ENCODE measurements at places on chromosomes 12 and 14. TPM values are rescaled to one million over a fixed set of nuclear protein-coding genes. Genes with fewer than 3 reads are reported as not detected.
A peak's percentile ranks its signal among the peaks of the same experiment; 100 is the strongest.

DNA sequence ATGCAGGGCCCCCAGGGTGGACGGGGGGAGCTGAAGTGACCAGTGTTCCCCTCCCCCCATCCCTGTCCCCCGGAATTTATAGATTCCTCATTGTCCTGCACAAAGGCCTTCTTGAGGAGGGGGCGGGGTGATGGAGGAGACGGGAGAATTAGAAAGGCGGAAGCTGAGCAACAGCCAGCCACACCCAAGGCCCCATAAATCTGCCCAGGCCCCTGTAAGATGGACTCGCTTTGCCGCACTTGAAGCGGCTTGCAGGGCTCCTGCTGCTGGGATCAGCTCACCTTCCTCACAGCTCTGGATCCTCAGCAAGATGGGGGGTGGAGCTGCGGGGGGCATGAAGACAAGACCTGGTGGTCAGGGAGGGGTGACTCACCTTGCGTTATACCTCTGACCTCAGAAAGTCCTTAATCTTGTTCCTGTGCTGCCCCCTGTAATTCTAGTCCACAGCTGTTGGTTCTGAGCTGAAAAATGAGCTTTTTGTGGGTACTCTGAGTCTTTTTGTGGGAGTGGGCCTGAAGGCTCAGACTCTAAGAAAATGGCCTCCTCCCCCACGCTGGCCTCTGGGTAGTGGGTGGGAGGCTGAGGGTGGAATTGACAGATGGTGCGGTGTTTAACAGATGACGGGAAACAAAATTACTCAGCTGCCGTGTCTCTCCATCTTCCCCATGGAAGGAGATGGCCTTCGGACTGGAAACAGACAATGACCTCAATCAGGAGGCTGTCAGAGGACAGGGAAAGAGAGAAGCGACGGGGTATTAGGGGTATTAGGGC, 15.8 kb upstream of the ANKRD33 start:
- no peak for DNase-seq

DNA sequence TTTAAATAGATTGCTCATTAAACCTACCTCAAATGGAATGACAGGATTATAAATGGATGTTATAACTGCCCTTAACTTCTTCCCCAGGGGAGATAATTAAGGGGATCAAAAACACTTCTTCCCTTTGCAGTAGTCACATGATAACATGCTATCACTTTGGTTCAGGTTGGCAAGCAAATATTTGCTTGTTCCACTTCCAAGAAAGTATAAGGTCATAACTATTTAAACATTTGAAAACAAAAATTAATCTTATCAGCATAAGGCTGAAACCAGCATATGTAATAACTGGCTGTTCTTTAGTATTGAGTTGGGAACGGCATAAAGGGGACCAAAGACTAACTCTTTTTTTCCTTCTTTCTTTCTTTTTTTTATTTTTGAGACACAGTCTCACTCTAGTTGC, 2.4 kb upstream of the LYZ start:
- no peak for DNase-seq

- DNase-seq = no peak
Observed at GRCh38 chr12:114700392-114701103, 16.6 kb upstream of the TBX3 start.

DNA sequence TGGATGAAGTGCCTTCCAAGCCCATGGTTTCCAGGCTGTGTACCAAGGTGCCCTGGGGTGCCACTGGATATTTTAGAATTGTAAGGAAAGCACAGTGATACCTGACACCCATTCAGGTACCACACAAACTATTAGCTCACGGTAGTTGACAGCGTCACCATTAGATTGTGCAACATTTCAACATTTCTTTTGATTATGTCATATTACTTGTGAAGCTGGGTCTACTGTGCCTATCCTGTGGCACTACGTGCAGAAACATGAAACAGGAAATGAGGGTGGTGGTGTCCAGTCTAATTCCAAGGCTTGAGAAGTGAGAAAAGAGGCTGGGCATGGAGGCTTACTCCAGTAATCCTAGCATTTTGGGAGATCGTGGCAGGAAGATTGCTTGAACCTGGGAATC, 75.5 kb upstream of the CPM start:
- DNase-seq = no peak

Gene CACNA1C
- 0.38 TPM for total RNA-seq

Gene ZDHHC22
- total RNA-seq = not detected

DNA sequence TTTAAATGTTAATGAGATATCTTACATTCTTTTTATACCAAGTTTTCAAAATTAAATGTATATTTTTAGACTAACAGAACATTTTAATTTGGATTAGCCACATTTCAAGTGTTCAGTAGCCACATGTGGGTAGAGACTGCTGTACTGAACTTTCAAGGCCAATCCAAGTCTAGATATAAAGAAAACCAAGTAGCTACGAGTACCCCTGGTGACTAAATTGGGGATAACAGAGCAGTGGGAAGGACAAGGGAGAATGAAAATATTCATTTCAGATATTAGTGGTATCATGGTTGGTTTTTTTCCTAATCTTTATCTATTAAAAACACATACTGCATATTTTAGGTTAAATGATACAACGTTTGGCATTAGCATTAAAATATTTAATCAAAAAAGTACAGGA, 69.4 kb upstream of the RHOJ start:
- peak; percentile 2 for DNase-seq

DNA sequence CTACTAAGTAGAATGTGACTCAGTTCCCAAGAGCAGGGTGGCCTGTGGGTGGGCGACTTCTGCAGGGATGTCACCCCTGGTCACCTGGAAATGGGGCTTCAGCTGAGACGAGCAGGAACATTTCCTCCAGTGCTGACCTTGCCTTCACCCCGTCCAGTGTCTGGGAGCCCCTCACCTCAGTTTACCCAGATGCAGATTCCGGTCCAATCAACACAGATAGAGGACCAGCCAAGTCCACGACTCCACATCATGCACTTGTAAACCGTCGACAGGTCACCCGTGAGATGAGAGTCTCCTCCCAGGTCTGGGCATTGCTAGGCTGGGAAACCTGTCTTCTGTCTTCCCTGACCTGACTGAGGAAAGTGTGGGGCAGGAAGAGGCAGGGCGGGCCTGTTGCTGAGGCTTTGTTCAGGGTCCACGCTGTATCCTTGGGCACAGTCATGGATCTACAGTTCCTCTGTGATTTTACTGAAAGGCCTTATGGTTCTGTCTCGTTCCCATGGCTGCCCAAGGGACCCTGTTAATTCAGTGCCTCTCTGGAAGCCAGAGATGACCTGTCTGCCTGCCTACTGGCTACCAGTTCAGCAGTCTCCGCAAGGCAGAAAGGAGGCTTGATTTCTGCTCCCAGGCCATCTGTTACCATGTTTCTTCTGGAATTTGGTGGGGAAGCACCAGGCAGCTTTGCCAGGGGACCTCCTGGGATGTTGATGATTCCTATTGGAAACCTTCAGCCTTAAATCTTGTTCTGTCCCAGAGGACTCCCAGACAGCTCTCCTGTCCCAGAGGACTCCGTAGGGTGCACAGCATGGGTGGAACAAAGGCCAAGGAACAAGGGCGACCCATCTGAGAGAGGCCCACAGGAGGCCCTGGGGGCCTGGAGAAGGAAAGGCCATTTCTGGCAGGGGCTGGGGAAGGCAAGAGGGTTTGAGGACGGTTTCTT, 288.5 kb upstream of the RTL1 start:
- DNase-seq = no peak

Gene LRRC10
- total RNA-seq = not detected

DNA sequence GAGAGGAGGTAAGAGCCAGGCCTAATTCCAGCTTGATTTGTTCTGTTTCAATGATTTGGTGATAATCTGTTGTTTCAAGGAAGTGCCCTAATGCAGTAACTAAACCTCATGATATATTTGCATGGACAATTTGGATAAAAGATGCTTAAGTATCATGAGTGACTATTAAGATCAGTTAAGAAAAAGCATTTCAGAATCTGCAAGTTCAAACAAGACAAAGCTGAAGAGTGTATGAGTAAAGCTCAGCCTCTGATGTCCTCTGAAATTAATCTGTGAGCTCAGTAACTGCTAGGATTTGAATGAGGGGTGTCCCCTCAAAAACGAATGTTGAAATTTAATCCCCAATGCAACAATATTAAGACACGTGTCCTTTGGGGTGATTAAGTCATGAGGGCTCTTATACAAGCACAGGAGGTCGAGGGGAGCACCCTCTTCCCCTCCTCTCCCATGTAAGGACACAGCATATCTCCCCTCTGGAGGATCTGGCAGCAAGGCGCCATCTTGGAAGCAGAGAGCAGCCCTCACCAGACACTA, 949.2 kb downstream of the GALC start:
- DNase-seq = no peak

Gene HHIPL1
- total RNA-seq = 1.4 TPM

Gene NPAS3
- 0.13 TPM for total RNA-seq

DNA sequence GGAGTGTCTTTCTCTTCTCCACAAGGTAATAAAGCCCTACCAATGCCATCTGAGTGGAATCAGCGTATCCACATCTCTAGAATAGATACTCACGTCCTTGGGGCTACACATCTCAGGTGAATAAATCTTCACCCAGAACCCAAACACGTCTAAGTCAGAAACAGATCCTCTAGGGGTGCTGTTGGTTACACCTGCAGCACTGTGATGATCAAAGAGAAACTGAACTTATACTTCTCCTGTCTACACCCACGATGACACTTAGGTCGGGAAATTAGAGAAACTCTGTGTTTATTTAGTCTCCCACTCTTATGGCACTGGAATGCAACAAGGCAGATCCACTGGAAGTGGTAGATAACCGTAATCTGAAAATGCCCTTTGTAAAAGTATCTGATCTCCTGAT, 46.2 kb downstream of the WIF1 start:
- no peak for DNase-seq

GRCh38 chr12:124548854-124549378, 18.5 kb downstream of the NCOR2 start:
- peak; percentile 66 for DNase-seq

Measured in dermis microvascular lymphatic vessel endothelial cell (primary cell).